Pancreas (tissue), 10 donors: ENCODE measurements at places on chromosomes 13 and 19. TPM values are rescaled to one million over a fixed set of nuclear protein-coding genes. Genes with fewer than 3 reads are reported as not detected.

- no peaks in the 10 kb centered on the region for H3K4me1 ChIP-seq
- no peak overlapping the region for H3K4me3 ChIP-seq
- no peak for DNase-seq
- H3K36me3 ChIP-seq = no peaks in the 10 kb centered on the region
These were observed 63.8 kb downstream of the RNF17 start for GRCh38 chr13:24827799-24828198.

DNA sequence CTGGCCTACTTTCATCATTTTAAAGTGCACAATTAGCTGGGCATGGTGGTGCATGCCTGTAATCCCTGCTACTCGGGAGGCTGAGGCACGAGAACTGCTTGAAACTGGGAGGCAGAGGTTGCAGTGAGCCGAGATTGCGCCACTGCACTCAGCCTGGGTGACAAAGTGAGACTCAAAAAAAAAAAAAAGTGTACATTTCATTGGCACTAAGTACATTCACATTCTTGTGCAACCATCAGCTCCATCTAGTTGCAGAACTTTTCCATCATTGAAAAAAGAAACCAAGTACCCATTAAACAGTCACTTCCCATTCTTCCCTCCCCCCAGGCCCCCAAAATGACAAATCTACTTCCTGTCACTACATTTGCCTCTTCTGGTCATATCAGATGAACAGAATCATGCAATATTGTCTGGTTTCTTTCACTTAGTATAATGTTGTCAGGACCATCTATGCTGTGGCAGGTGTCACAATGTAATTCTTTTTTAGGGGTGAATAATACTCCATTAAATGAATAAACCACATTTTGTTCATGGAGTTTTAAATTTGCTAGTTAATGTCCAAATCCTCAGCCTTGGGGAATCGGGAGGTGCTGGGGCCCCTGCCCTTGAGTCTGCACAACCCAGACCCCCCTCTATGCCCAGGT is 7.4 kb upstream of the SIGLEC11 start:
- H3K4me1 ChIP-seq = no peaks in the 10 kb centered on the region
- H3K27ac ChIP-seq = no peak overlapping the region
- no peaks in the 10 kb centered on the region for H3K27me3 ChIP-seq
- no peak for DNase-seq

DNA sequence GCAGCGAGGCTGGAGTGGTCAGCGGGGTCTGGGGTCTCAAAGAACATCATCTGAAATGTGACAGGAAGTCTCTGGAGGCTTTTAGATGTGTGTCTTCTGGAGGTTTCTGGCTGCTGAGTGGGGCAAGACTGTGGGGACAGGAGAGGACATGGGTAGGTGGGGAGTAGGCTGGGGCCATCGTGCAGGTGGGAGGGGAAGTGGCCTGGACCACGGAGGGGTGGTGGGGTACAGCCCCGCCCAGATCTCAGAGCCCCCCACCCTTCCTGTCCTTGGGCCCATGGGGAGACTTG is 6.2 kb downstream of the AP1M1 start:
- peaks cover 4% of the 10 kb centered on the region for H3K36me3 ChIP-seq
- H3K27me3 ChIP-seq = no peaks in the 10 kb centered on the region
- no peaks in the 10 kb centered on the region for H3K4me1 ChIP-seq
- H3K4me3 ChIP-seq = no peak overlapping the region

DNA sequence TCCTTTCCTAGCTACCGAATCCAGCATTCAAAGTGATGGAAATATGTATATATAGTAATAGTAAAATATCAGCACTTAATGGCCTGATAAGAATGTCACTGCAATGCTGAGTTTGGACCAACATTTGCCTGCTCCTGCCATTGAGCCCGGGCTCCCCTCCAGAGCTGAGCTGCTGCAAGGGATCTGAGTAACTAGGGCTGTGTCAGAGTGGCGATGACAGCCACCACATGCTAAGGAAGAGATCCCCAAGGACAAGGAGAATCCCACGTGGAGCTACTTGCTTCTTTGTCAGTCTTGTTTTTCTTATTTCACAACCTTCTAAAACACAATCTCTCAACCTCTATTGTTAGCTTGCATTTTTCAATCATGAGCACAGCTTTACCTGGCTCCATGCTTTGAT is 19.5 kb upstream of the ALOX5AP start:
- no peak for DNase-seq
- H3K36me3 ChIP-seq = no peaks in the 10 kb centered on the region
- H3K4me3 ChIP-seq = no peak overlapping the region
- no peaks in the 10 kb centered on the region for H3K4me1 ChIP-seq
- no peak overlapping the region for H3K27ac ChIP-seq

DNA sequence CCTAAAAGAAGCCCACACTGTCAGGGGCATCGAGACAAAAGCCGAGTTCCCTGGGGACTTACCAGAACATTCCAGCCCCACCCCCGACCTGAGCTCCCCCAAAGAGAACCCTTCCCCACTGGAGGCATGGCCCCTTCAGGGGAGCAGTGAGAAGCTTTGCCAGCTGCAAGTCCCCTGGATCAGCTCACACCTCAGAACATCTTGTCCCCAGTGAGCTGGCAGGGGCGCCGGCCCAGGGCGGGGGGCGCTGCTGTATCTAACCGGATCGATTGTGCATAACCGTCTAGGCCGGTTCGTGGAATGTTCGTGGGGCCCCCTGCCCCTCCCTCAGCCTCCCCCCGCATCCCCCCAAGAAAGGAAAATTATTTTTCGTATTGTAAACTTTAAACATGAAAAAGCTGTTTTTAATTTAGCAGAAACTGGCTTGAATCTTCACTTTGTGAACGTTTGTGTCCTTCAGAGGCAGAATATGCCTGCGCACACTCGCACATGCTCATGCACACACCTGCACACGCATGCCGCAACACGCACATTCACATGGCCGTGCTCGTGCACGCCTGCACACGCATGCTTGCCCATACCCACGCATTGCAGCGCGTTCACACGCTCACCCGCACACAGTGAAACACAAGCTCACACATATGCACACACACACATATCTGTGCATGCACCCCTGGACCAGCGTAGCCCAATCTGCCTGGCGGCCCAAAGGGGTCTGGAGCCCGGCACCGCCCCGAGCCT is 12.0 kb upstream of the CRTC1 start:
- H3K4me3 ChIP-seq = no peak overlapping the region
- H3K36me3 ChIP-seq = no peaks in the 10 kb centered on the region
- H3K27ac ChIP-seq = no peak overlapping the region

DNA sequence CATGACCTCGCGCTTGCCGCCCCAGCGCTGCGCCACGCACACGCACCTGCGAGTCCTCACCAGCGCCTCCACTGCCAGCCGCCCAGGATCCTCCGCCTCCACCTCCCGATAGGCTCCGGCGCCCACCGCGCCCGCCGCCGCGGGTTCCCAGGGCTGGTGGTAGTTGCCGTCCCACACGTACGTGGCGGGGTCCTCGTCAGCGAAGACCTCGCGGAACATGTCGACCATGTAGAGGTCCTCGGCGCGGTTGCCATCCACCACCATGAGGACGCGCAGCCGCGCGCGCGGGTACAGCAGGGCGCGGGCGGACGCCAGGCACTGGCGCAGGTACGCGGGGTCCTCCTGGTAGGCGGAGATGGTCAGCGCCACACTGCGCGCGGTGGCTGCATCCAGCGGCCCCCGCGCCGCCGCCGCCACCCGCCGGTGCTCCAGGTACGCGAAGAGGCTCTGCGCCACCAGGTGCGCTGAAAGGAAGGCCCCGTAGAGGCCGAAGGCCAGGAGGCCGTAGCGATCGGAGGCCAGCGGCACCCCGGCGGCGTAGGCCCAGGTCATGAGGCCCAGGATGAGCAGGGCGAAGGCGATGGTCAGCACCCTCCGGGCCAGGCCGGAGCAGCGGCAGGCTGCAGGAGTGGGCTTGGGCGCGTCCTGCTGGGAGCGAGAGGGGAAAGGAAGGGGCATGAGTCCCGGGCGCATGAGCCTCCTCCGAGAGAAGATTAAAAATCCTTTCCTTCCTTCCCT is 4.4 kb downstream of the HAS1 start:
- no peak for DNase-seq
- no peaks in the 10 kb centered on the region for H3K36me3 ChIP-seq
- no peak overlapping the region for H3K27ac ChIP-seq
- no peaks in the 10 kb centered on the region for H3K4me1 ChIP-seq
- no peak overlapping the region for H3K4me3 ChIP-seq

DNA sequence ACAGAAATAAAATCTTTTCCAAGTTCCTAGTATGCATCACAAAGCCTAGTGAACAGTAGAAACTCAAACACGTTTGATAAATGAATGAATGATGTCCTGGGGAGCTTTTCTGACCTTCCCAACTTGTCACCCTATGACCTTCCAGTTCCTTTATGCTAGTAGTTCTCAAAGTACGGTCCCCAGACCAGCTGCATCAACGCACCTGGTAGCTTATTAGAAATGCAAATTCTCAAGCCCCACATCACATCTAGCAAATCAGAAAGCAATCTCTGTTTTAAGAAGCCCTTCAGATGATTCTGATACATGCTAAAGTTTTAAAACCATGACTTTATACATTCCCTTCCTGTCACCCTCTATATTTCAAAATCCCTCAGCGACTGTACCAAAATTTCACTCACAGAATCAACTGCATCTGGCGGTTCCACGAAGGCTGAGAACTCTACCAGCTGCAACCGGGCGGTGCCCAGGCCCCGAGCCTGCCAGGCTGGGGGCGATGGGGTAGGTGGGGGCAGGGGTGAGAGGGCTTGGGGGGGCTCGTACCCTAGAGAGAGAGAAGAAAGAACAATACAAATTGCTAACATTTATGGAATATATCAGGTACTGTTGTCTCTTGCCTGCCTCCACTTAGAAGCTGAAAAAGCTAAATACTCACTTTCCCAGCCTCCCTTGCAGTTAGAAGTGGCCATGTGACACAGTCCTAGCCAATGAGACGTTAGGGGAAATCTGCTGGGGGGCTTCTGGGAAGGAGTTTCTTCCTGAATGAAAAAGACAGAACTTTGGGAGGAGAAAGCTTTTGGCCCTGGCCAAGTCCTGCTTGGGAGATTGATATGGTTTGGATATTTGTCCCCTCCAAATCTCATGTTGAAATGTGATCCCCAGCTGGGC is 13.3 kb downstream of the CD37 start:
- H3K27me3 ChIP-seq = no peaks in the 10 kb centered on the region
- DNase-seq = no peak
- H3K27ac ChIP-seq = peak overlapping the region; percentile 22
- peaks cover 13% of the 10 kb centered on the region for H3K36me3 ChIP-seq
- no peak overlapping the region for H3K4me3 ChIP-seq

- no peaks in the 10 kb centered on the region for H3K27me3 ChIP-seq
- no peak overlapping the region for H3K27ac ChIP-seq
- DNase-seq = peak; percentile 50
- H3K4me3 ChIP-seq = no peak overlapping the region
- H3K36me3 ChIP-seq = no peaks in the 10 kb centered on the region
These were observed 21.7 kb downstream of the CEACAM21 start for GRCh38 chr19:41597600-41598041.

- H3K27me3 ChIP-seq = no peaks in the 10 kb centered on the region
- no peak for DNase-seq
- no peak overlapping the region for H3K27ac ChIP-seq
These were observed 2166.4 kb downstream of the PCDH9 start for GRCh38 chr13:65063753-65064152.

DNA sequence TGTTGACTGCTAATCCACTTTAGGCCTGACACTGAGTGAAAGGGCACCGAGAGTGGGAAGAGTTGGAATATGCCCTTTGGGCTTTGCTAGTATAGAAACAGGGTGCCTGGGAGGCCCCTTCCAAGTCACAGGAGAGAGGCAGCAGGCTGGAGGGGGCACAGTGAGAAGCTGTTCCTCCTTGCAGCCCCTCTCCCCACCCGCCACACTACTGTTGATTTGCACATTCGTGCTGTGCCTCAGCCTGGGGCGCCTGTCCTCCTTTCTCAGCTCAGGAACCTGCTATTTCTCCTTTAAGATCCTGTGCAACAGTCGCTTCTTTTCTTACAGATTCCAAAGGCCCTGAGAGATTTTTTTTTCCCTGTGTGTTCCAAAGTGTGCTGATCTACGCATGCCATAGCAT is 2.8 kb upstream of the B3GLCT start:
- no peaks in the 10 kb centered on the region for H3K36me3 ChIP-seq
- no peak overlapping the region for H3K27ac ChIP-seq
- peaks cover 7% of the 10 kb centered on the region for H3K4me1 ChIP-seq
- no peak overlapping the region for H3K4me3 ChIP-seq
- DNase-seq = no peak
- no peaks in the 10 kb centered on the region for H3K27me3 ChIP-seq

GRCh38 chr13:63554157-63554556 is 2138.5 kb upstream of the PCDH20 start:
- no peaks in the 10 kb centered on the region for H3K36me3 ChIP-seq
- no peak for DNase-seq
- H3K4me3 ChIP-seq = no peak overlapping the region
- no peaks in the 10 kb centered on the region for H3K27me3 ChIP-seq
- no peaks in the 10 kb centered on the region for H3K4me1 ChIP-seq

DNA sequence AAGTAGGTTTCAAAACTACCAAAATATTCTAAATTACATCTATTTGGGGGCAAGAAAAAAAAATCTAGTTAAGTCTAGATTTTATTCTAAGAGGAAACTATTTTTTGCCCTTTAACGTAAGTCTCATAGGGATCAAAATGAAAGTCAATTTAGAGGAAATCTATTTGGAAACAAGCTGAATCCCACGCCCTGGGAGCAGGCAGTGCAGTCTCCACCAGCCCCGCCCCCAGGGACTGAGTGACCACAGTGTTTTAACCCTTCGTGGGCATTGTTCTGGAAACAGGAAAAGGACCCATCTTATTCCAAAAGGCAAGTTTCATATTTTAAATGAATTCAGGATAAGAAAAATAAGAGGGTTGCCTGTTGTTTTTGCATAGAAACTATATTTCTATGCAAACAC is 209.7 kb downstream of the SPRY2 start:
- peak overlapping the region; percentile 4 for H3K4me3 ChIP-seq
- no peaks in the 10 kb centered on the region for H3K36me3 ChIP-seq
- DNase-seq = peak; percentile 70
- H3K4me1 ChIP-seq = peaks cover 19% of the 10 kb centered on the region

GRCh38 chr19:798415-799075 is 1.3 kb downstream of the PTBP1 start:
- H3K36me3 ChIP-seq = no peaks in the 10 kb centered on the region
- H3K4me1 ChIP-seq = peaks cover 30% of the 10 kb centered on the region
- H3K27me3 ChIP-seq = no peaks in the 10 kb centered on the region
- peak overlapping the region; percentile 5 for H3K27ac ChIP-seq
- peak overlapping the region; percentile 74 for H3K4me3 ChIP-seq
- peak; percentile 62 for DNase-seq

DNA sequence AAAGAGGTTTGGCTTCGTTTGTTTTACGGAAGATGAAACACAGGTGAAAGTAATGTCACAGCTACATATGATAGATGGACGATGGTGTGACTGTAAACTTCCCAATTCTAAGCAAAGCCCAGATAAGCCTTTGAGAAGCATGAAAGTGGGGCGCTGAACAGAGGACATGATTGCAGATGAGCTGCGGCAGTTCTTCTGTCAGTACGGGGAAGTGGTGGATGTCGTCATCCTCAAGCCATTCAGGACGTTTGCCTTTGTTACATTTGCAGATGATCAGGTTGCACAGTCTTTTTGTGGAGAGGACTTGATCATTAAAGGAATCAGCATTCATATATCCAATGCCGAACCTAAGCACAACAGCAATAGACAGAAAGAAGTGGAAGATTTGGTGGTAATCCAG is 111.5 kb upstream of the DIAPH3 start:
- no peaks in the 10 kb centered on the region for H3K27me3 ChIP-seq
- no peak for DNase-seq
- H3K36me3 ChIP-seq = no peaks in the 10 kb centered on the region
- H3K27ac ChIP-seq = no peak overlapping the region
- H3K4me1 ChIP-seq = no peaks in the 10 kb centered on the region

The LRG1 gene
- 53.6 TPM for total RNA-seq

The COMMD6 gene
- total RNA-seq = 46.8 TPM

The ZNF700 gene
- total RNA-seq = 8.1 TPM

The CGB5 gene
- not detected for total RNA-seq

The WDR88 gene
- not detected for total RNA-seq
